ENCODE measurements at places on chromosomes 16 and 17.

DNA sequence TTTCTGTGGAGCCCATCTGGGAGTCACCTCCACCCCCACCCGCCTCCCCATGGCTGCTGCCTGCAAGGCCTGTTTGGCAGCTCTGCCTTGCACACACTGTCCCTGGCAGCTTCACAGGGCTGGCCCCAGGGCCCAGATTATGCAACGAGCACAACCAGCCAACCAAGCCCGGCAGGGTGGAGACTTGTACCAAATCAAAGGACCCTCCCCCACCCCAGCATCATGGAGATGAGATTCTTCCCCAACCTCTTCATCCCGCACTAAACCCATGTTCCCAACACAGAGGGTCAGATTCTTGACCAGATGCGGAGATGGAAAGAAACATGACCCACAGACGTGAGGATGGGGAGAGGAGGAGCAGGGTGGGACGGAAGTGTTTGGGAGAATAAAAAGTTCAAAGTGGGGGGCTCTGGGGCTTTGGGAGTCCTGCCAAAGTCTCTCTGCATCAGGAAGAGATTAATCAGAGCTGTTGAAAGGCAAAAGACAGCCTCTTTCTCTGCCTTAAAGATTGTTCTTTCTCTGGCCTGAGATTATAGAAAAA is 3.8 kb downstream of the SMARCD2 start:
- no peak for DNase-seq

- no peak for DNase-seq
Measured at GRCh38 chr17:19424934-19425868, 14.2 kb downstream of the RNF112 start.

DNA sequence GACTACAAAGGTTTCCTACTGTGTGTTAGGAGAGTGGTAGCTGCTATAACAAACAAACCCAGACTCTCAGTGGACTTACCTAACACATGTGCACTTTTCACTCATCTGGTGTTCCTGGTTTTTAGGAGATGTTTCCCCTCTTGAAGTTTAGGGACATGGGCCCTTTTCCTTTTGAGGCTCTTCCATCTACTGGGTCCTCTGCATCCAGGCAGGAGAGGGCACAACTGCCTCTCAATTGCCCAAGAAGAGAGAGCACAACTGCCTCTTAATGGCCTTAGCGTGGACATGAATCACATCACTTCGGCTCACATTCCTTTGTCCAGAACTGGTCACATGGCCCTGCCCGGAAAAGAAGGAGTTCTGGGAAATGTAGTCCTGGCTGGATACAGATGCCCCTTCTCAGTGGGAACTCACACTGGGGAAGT is 9.8 kb upstream of the TNRC6C start:
- DNase-seq, result no peak

DNA sequence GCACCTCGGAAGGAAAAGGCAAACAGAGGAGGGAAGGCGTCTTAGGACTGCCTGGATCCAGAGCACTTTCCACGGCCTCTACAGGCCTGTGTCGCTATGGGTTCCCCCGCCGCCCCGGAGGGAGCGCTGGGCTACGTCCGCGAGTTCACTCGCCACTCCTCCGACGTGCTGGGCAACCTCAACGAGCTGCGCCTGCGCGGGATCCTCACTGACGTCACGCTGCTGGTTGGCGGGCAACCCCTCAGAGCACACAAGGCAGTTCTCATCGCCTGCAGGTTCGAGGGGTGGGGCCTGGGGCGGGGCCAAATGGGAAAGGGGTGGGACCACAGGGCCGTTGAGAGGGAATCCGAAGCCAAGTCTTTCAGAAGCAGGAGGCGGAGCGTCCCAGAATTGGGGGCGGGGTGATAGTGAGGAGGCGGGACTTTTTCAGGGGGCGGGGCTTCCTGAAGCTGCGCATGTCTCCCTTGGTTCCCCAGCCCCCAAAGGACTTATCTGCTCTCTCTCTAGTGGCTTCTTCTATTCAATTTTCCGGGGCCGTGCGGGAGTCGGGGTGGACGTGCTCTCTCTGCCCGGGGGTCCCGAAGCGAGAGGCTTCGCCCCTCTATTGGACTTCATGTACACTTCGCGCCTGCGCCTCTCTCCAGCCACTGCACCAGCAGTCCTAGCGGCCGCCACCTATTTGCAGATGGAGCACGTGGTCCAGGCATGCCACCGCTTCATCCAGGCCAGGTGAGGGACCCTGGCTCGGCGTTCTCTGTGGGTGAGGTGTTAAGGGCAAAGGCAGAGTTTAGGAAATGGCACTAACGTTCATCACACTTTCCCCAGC is 939 bp downstream of the BCL6B start:
- peak; percentile 88 for DNase-seq

DNA sequence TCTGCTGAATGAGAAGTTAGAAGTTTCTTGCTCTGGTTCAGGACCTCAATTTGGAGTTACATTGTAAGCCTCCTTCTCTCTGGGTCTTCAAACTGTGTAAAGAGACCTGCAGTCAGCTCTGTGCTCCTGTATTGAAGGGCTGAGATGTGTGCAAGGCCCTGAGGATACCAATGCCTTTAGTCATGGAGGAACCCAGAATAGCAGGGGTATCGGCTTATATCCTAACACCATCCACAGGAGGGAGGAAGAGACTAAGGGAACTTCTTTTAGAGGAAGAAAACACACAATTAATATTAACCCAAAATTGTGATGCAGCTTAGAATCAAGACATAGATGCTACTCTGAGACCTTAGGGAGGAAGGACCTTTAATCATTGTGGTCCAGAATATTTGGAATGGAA is 36.5 kb downstream of the GLP2R start:
- DNase-seq, result no peak

Measured in stimulated activated CD8-positive, alpha-beta memory T cell treated with anti-CD3 and anti-CD28 coated beads, Interleukin-15, amount 100 ng/mL, for 4 hours (primary cell).